Effector memory CD4-positive, alpha-beta T cell (primary cell): ENCODE measurements at places on chromosomes 5 and 9.

DNA sequence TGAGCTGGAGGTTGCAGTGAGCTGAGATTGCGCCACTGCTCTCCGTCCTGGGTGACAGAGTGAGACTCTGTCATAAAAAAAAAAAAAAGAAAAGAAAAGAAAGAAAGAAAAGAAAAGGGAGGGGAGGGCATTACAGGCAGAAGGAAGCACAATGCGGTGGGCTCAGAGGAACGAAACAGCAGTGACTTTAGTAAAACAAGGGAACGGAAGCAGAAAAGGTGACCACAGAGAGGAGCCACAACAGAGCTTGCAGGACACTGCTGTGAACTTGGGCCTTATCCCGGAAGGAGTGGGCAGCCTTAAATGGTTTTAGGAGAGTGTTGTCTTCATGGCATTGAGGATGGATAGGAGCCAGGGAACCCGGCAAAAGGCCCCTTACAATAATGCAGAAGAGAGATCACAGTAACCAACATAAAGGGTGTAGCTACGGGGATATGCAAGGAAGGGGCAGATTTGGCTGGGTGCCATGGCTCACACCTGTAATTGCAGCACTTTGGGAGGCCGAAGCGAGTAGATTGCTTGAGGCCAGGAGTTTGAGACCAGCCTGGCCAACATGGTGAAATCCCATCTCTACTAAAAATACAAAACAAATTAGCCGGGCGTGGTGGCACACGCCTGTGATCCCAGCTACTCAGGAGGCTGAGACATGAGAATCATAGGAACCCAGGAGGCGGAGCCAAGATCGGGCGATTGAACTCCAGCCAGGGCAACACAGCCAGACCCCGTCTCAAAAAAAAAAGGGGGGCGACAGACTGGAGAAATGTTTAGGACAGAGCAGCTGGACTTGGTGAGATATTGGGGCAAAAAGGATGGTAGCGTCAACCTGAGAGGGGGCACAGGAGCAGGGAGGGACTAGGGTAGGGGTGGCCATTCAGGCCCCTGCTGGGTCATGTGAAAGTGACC, 83.9 kb upstream of the ZBTB43 start:
- no peak overlapping the region for H3K4me3 ChIP-seq
- no peaks in the 10 kb centered on the region for H3K36me3 ChIP-seq
- H3K27me3 ChIP-seq, result no peaks in the 10 kb centered on the region
- H3K4me1 ChIP-seq, result peaks cover 42% of the 10 kb centered on the region
- DNase-seq, result no peak
- H3K27ac ChIP-seq, result peak overlapping the region; percentile 73

GRCh38 chr9:70696694-70697335, 282.4 kb upstream of the KLF9 start:
- no peaks in the 10 kb centered on the region for H3K4me1 ChIP-seq
- H3K4me3 ChIP-seq, result no peak overlapping the region
- no peaks in the 10 kb centered on the region for H3K27me3 ChIP-seq

GRCh38 chr5:83724001-83724400, 3.3 kb upstream of the HAPLN1 start:
- peaks cover 6% of the 10 kb centered on the region for H3K4me1 ChIP-seq
- peaks cover 24% of the 10 kb centered on the region for H3K27me3 ChIP-seq
- H3K36me3 ChIP-seq, result no peaks in the 10 kb centered on the region
- H3K4me3 ChIP-seq, result no peak overlapping the region
- H3K27ac ChIP-seq, result no peak overlapping the region

- no peaks in the 10 kb centered on the region for H3K27me3 ChIP-seq
- H3K27ac ChIP-seq, result no peak overlapping the region
- no peaks in the 10 kb centered on the region for H3K4me1 ChIP-seq
- H3K36me3 ChIP-seq, result peaks cover 7% of the 10 kb centered on the region
- DNase-seq, result no peak
Measured at GRCh38 chr5:169860585-169860984, 119.7 kb downstream of the INSYN2B start.

- no peak for DNase-seq
- H3K4me1 ChIP-seq, result no peaks in the 10 kb centered on the region
- no peak overlapping the region for H3K27ac ChIP-seq
- no peak overlapping the region for H3K4me3 ChIP-seq
Measured at GRCh38 chr5:144484124-144484897, 313.6 kb downstream of the KCTD16 start.

DNA sequence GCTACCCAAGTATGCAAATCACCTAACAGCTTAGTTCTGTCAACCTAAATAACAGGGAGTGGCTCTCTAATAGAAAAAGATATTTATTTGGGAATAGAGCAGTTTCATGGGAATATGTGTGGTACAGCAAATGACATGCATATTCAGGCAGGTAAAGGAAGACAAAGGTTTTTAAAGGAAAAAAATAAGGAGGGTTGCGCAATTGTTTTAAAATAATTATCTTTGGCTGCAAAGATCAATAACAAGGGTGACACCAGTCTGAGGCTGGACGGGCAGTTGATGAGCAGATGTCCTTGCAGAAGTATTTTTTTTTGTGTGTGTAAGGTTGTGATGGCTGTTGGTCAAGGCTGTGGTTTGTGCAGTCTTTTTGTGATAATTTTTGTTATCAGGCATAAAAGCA, 332.0 kb downstream of the ARHGEF28 start:
- no peak overlapping the region for H3K4me3 ChIP-seq
- H3K36me3 ChIP-seq, result no peaks in the 10 kb centered on the region
- no peaks in the 10 kb centered on the region for H3K27me3 ChIP-seq
- no peak for DNase-seq

GRCh38 chr5:109225716-109226625, 183.8 kb downstream of the PJA2 start:
- H3K4me3 ChIP-seq, result no peak overlapping the region
- H3K36me3 ChIP-seq, result no peaks in the 10 kb centered on the region
- no peak overlapping the region for H3K27ac ChIP-seq
- no peaks in the 10 kb centered on the region for H3K27me3 ChIP-seq
- H3K4me1 ChIP-seq, result no peaks in the 10 kb centered on the region

GRCh38 chr9:1939466-1939865, 75.7 kb upstream of the SMARCA2 start:
- no peak overlapping the region for H3K4me3 ChIP-seq
- H3K4me1 ChIP-seq, result no peaks in the 10 kb centered on the region
- H3K36me3 ChIP-seq, result no peaks in the 10 kb centered on the region
- H3K27me3 ChIP-seq, result no peaks in the 10 kb centered on the region

DNA sequence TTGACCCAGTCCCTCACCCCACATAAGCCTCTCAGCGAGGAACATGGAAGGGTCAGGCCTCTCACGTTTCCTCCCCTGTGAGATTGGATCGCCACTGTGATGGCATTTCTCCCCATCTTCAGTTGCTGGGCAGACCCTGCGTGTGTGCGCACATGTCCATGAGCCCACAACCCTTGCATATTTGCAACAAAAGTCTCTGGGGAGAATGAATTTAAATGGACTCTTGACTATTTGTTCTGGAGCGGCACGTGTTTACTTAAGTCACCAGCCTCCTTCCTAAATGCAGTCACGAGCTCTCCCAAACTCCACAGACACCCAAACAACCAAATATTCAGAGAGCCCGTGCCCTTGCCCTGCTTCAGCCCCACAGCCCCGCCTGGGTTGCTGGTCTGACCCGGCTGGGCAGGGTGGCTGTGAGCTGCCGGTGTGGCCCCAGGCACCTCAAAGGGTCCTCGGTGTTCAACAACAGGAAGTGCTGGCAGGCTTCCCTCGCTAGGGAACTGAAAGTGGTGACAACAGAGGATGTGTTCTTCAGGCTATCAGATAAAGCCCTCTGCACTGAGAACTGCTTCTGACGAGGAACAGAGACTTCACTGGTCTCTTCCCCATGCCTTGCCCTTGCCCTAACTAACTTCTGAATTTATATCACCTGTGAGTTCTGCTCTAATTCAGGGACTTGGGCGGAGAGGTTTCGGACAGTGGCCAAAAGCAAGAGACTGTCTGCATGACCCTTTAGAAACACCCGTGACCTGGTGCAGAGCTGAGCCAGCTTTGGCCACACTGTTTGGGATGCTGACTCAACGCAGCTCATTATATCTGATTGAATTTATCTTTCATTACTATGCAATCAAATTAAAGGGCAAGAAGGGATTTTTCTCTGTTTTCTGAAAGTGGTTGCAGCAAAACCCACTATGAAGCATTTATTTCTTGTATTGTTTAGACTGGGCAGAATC, 19.2 kb upstream of the CD180 start:
- no peaks in the 10 kb centered on the region for H3K36me3 ChIP-seq
- peak; percentile 53 for DNase-seq
- no peaks in the 10 kb centered on the region for H3K27me3 ChIP-seq
- H3K4me1 ChIP-seq, result peaks cover 40% of the 10 kb centered on the region

DNA sequence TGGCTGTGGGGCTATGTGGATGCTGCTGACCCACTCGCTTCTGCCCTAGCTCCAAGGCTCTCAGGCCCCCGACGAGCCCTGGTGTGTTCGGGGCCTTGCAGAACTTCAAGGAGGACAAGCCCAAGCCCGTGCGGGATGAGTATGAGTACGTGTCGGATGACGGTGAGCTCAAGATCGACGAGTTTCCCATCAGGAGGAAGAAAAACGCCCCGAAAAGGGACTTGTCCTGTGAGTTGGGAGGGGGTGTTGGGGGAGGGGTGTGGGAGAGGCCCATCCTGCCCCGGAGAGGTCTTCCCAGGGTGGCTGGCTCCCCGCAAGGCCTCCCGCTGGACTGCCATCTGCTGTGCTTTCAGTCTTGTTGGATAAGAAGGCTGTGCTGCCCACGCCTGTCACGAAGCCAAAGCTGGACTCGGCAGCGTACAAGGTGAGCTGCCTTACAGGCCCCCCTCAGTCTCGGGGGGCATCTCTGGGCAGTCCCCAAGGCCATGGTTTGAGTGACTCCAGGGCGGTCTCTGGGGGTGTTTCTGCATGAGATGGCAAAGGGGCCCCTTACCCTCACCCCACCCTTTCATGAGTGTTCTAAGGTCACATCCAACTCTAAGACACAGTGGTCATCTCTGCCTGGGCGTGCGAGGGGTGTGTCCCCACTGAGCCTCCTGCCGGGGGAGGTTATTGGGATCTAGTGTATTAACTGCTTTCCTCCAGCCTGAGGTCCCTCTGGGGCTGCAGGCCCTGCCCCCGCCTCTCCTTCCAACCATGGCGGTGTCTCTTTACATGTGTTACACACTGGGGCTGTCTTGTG, 89.5 kb downstream of the PHF2 start:
- H3K36me3 ChIP-seq, result peaks cover 32% of the 10 kb centered on the region
- no peaks in the 10 kb centered on the region for H3K4me1 ChIP-seq
- no peak overlapping the region for H3K27ac ChIP-seq
- H3K27me3 ChIP-seq, result no peaks in the 10 kb centered on the region

GRCh38 chr5:72180925-72181324, 73.7 kb downstream of the MAP1B start:
- no peak overlapping the region for H3K4me3 ChIP-seq
- H3K27me3 ChIP-seq, result peaks cover 3% of the 10 kb centered on the region
- H3K4me1 ChIP-seq, result no peaks in the 10 kb centered on the region
- no peaks in the 10 kb centered on the region for H3K36me3 ChIP-seq

DNA sequence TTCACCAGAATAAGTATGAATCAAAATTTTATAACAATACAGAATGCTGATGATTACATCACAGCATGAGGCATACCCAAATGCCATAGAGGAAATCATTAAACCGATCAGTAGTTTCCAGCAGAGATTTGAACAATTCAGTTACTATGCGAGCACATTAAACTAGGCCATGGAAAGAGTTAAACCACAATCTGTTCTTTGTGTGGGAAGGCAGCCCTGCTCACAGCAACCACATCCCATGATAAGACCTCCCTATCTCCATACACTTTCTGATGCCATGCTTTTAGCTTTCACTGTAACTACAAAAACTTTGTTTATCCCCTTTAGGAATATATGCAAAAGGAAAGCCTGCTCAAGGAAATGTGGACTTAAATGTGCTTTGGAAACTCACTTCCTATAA, 4.5 kb downstream of the NFIB start:
- H3K4me3 ChIP-seq, result no peak overlapping the region
- peaks cover 30% of the 10 kb centered on the region for H3K27me3 ChIP-seq
- peaks cover 10% of the 10 kb centered on the region for H3K4me1 ChIP-seq
- H3K27ac ChIP-seq, result no peak overlapping the region
